ENCODE measurements at places on chromosomes 5 and 9. TPM values are rescaled to one million over a fixed set of nuclear protein-coding genes. Genes with fewer than 3 reads are reported as not detected.

The ACTBL2 gene
- total RNA-seq, result under 0.01 TPM

The SPATA31A1 gene
- not detected for total RNA-seq

The DMRT2 gene
- not detected for total RNA-seq

The HEMGN gene
- total RNA-seq, result not detected

The SETD9 gene
- total RNA-seq, result 21.7 TPM

The PCAT7 gene
- total RNA-seq, result not detected

The ORM2 gene
- not detected for total RNA-seq

The ADAMTS16 gene
- total RNA-seq, result under 0.01 TPM

The PRRT1B gene
- total RNA-seq, result not detected

The GRIN1 gene
- not detected for total RNA-seq

The SNCAIP gene
- total RNA-seq, result 8.9 TPM

The UBQLN1 gene
- 106 TPM for total RNA-seq

The PCDHB16 gene
- 0.69 TPM for total RNA-seq

The CACFD1 gene
- total RNA-seq, result 10.7 TPM

The CATSPER3 gene
- total RNA-seq, result under 0.01 TPM

The SLC26A2 gene
- 21.1 TPM for total RNA-seq

The SLC4A9 gene
- not detected for total RNA-seq

The SARDH gene
- 0.11 TPM for total RNA-seq

The OR13D1 gene
- not detected for total RNA-seq

The CDHR2 gene
- under 0.01 TPM for total RNA-seq

The ADGRD2 gene
- not detected for total RNA-seq

The TPRN gene
- total RNA-seq, result 2.3 TPM

The NKD2 gene
- total RNA-seq, result under 0.01 TPM

The HSD17B3 gene
- not detected for total RNA-seq

The PCDHGC5 gene
- total RNA-seq, result 0.52 TPM

The TRIM7 gene
- 1.7 TPM for total RNA-seq

The FAM120AOS gene
- 25.6 TPM for total RNA-seq

The PPP3R2 gene
- not detected for total RNA-seq

The SEMA6A gene
- 31.0 TPM for total RNA-seq

The FSTL4 gene
- 0.17 TPM for total RNA-seq

The IL33 gene
- total RNA-seq, result 1.7 TPM

The CTNND2 gene
- total RNA-seq, result not detected

The GRXCR2 gene
- total RNA-seq, result not detected

The TRIP13 gene
- 4.3 TPM for total RNA-seq

The PRDM9 gene
- not detected for total RNA-seq

The PHF24 gene
- not detected for total RNA-seq

The N4BP3 gene
- 22.0 TPM for total RNA-seq

The FASTKD3 gene
- total RNA-seq, result 11.1 TPM

The IFNK gene
- not detected for total RNA-seq

The EFNA5 gene
- 184 TPM for total RNA-seq

The STXBP1 gene
- total RNA-seq, result 9.4 TPM

The ARHGEF37 gene
- 12.2 TPM for total RNA-seq

The FAM153A gene
- total RNA-seq, result not detected

The TMC1 gene
- total RNA-seq, result 0.22 TPM

The MAMDC4 gene
- total RNA-seq, result 0.52 TPM

The FOXD1 gene
- 0.09 TPM for total RNA-seq

The C7 gene
- 0.09 TPM for total RNA-seq

The SPINK4 gene
- total RNA-seq, result not detected

The C9orf153 gene
- 0.34 TPM for total RNA-seq

The DIMT1 gene
- total RNA-seq, result 56.4 TPM

The TAF11L4 gene
- total RNA-seq, result not detected

The STKLD1 gene
- 0.98 TPM for total RNA-seq

The ADAMTS13 gene
- total RNA-seq, result 0.65 TPM

The PITX1 gene
- not detected for total RNA-seq

The ATG10 gene
- total RNA-seq, result 3.4 TPM

The FAM221B gene
- not detected for total RNA-seq

The SPATA31A7 gene
- not detected for total RNA-seq

The TAF11L5 gene
- total RNA-seq, result not detected

Data from dermis lymphatic vessel endothelial cell (primary cell).